Liver (tissue), 10 donors: ENCODE measurements at places on chromosomes 7 and 10.

GRCh38 chr10:122999347-122999746 is 9.2 kb downstream of the IKZF5 start:
- DNase-seq, result no peak
- H3K27ac ChIP-seq, result no peak overlapping the region
- no peak overlapping the region for H3K4me3 ChIP-seq
- no peaks in the 10 kb centered on the region for H3K27me3 ChIP-seq
- H3K4me1 ChIP-seq, result peaks cover 21% of the 10 kb centered on the region

GRCh38 chr7:103879411-103879810 is 110.0 kb downstream of the RELN start:
- H3K27me3 ChIP-seq, result no peaks in the 10 kb centered on the region
- no peak overlapping the region for H3K4me3 ChIP-seq
- H3K36me3 ChIP-seq, result no peaks in the 10 kb centered on the region
- no peak for DNase-seq

DNA sequence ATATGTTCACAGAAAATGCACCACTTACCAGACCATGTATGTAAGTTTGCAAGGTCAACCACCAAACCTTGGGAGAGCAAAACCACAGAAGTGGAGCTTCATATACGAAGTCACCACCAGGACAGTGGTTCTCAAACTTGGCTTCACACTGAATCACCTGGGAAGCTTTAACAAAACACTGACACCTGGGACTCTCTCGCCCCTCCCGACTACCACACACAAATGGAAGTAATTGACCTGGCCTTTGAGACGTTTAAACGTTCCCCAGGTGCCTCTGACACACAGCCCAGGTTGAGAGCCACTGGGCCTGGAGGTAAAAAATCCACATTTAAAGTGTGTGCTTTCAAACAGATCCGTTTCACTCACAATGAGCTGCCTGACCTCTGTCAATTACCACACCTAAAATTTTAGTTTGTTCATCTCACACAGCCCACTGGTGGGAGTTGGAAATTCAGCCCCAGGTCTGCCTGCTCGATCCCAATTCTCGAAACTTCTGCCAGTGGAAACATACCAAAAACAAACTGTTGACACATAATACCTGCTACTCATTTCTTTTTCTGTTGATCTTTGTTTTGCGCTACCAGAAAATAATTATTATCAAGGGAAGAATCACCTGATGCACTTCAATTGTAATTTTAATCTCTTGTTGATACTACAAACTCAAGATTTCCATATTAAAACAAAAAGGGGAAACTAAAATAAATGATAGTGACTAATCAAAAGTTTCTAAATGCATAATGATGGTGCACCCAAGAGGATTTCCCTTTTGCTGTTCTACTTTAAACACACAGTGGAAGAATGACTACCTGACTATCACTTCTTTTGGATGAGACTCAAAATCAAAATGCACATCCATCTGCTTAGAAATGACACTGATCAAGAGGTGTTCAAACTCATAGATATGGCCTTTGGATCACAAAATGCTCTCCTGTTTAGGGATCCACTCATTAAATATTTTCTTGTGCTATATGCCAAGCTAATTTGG is 26.6 kb downstream of the CDNF start:
- no peak overlapping the region for H3K4me3 ChIP-seq
- no peak overlapping the region for H3K27ac ChIP-seq
- no peak for DNase-seq
- H3K27me3 ChIP-seq, result no peaks in the 10 kb centered on the region
- no peaks in the 10 kb centered on the region for H3K36me3 ChIP-seq
- no peaks in the 10 kb centered on the region for H3K4me1 ChIP-seq

DNA sequence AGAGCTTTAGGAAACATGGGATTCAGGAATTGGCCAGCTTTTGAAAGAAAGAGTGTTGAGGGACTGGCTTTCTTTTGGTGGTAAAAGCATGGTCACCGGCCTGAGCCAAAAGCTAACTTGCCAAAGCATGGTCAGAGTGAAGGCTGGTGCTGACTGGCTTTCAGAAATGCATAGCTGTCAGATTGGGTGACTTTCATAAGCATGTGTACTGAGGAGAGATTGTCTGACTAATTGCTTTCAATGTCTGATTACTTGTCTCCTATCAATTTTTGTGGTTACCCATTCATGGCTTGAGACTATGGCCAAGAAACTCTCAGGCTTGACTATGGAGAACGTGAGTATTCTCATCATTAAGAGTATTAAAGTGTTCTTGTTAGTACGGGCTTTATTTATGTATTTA is 28.2 kb downstream of the ZNF25 start:
- H3K27ac ChIP-seq, result no peak overlapping the region
- H3K4me3 ChIP-seq, result no peak overlapping the region
- peaks cover 4% of the 10 kb centered on the region for H3K36me3 ChIP-seq
- no peaks in the 10 kb centered on the region for H3K4me1 ChIP-seq

DNA sequence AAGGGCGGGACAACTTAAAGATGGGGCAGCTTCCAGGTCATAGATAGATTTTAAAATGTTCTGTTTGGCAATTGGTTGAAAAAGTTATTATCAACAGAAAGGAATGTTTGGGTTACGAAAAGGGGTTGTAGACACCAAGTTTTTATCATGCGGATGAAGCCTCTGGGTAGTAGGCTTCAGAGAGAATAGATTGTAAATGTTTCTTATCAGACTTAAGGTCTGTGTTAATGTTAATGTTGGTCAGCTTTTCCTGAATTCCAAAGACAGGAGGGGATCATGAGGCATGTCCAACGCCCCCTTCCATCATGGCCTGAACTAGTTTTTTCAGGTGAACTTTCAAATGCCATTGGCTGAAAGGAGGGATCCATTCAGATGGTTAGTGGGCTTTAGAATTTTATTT is 84.2 kb upstream of the KIF5B start:
- H3K4me3 ChIP-seq, result no peak overlapping the region
- H3K4me1 ChIP-seq, result no peaks in the 10 kb centered on the region
- no peaks in the 10 kb centered on the region for H3K36me3 ChIP-seq
- no peak for DNase-seq
- no peaks in the 10 kb centered on the region for H3K27me3 ChIP-seq

- H3K4me1 ChIP-seq, result peaks cover 1% of the 10 kb centered on the region
- no peak overlapping the region for H3K4me3 ChIP-seq
- H3K27ac ChIP-seq, result no peak overlapping the region
- peaks cover 4% of the 10 kb centered on the region for H3K36me3 ChIP-seq
Observed at GRCh38 chr7:115014794-115015193, 92.9 kb downstream of the MDFIC start.

GRCh38 chr7:84013616-84014240 is 180.9 kb downstream of the SEMA3A start:
- DNase-seq, result no peak
- H3K36me3 ChIP-seq, result no peaks in the 10 kb centered on the region
- H3K27me3 ChIP-seq, result no peaks in the 10 kb centered on the region
- H3K4me1 ChIP-seq, result no peaks in the 10 kb centered on the region
- H3K4me3 ChIP-seq, result no peak overlapping the region

DNA sequence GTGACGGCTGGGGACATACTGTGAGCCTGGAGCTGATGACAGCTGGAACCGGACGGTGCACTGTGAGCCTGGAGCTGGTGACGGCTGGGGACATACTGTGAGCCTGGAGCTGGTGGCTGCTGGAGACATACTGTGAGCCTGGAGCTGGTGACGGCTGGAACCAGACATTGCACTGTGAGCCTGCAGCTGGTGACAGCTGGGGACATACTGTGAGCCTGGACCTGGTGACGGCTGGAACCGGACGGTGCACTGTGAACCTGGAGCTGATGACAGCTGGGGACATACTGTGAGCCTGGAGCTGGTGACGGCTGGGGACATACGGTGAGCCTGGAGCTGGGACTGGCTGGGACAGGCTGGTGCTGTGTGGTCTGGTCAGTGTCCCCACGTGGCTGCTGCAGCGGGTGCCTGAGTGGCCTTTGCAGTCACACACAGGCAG is 47.9 kb downstream of the PTPRN2 start:
- H3K36me3 ChIP-seq, result no peaks in the 10 kb centered on the region
- H3K27me3 ChIP-seq, result no peaks in the 10 kb centered on the region
- H3K4me3 ChIP-seq, result no peak overlapping the region
- H3K4me1 ChIP-seq, result peaks cover 3% of the 10 kb centered on the region
- DNase-seq, result no peak

DNA sequence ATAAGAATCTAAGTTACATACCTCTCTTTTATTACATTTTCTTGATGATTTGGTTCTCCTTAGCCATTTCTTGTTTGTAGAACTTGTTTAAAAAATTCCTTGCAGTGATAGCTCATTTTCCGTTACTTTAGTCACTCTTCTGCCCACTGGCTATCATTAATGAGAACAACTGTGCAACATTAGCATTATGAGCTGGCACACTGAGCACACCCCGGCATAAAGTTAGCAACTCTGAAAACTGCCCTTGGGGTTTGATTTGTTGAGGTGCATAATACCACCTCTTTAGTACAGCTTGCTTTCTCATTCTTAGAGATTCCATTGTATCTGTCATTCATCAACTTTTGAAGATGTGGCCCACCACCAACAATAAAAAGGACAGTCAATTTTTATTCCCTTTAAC is 87.6 kb upstream of the ADCY1 start:
- no peak overlapping the region for H3K27ac ChIP-seq
- H3K4me3 ChIP-seq, result no peak overlapping the region
- H3K27me3 ChIP-seq, result no peaks in the 10 kb centered on the region
- DNase-seq, result no peak

- no peaks in the 10 kb centered on the region for H3K4me1 ChIP-seq
- H3K27me3 ChIP-seq, result no peaks in the 10 kb centered on the region
Observed at GRCh38 chr7:26127411-26127810, 24.6 kb upstream of the NFE2L3 start.

GRCh38 chr7:8773518-8773917 is 340.1 kb downstream of the NXPH1 start:
- no peak overlapping the region for H3K27ac ChIP-seq
- no peaks in the 10 kb centered on the region for H3K36me3 ChIP-seq
- H3K27me3 ChIP-seq, result no peaks in the 10 kb centered on the region
- DNase-seq, result no peak

DNA sequence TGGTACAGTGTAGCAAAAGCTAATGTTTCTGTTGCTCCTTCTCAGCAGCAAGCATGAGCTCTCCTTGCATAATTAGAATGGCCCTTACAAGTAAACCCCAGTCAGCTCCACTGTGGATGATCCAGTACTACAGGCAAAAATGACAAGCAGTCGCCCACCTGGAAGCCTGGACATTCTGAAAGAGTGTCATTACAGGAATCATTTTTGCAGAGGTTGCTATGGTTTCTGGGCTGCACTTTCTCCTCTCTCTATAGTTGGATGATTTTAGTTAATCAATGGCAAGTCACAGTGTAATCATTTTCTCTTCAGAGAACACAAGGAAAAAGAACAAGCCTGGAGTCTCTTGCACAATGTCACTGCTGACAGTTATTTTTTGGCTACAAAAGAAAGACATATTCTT is 102.9 kb upstream of the MYO3A start:
- DNase-seq, result no peak
- H3K4me3 ChIP-seq, result no peak overlapping the region
- no peaks in the 10 kb centered on the region for H3K27me3 ChIP-seq
- H3K27ac ChIP-seq, result no peak overlapping the region
- no peaks in the 10 kb centered on the region for H3K36me3 ChIP-seq
- no peaks in the 10 kb centered on the region for H3K4me1 ChIP-seq

- no peak overlapping the region for H3K27ac ChIP-seq
- DNase-seq, result no peak
- no peaks in the 10 kb centered on the region for H3K27me3 ChIP-seq
- H3K4me1 ChIP-seq, result peaks cover 8% of the 10 kb centered on the region
- H3K4me3 ChIP-seq, result no peak overlapping the region
- no peaks in the 10 kb centered on the region for H3K36me3 ChIP-seq
Observed at GRCh38 chr7:150311146-150311545, 12.0 kb upstream of the LRRC61 start.

- no peak overlapping the region for H3K27ac ChIP-seq
- H3K27me3 ChIP-seq, result no peaks in the 10 kb centered on the region
- no peaks in the 10 kb centered on the region for H3K4me1 ChIP-seq
- no peak overlapping the region for H3K4me3 ChIP-seq
Observed at GRCh38 chr7:114806590-114807162, 115.2 kb upstream of the MDFIC start.

DNA sequence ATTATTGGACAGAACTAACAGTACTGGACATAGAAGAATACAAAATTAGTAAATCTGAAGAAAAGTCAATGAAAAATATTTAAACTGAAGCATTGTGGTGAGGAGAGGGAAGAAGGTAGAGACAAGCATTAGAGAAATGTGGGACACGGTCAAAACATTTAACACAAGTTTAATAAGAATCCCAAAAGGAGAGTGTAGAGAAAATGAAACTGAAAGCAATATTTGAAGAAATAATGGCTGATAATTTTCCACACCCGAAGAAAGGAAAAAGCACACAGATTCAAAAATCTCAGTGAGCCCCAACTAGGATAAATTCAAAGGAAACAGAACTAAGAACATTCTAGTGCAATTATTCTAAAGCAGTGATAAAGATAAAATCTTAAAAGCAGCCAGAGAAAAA is 126.4 kb upstream of the LRRTM3 start:
- H3K27me3 ChIP-seq, result no peaks in the 10 kb centered on the region
- H3K4me3 ChIP-seq, result peak overlapping the region; percentile 49
- no peak for DNase-seq
- H3K36me3 ChIP-seq, result no peaks in the 10 kb centered on the region
- H3K27ac ChIP-seq, result no peak overlapping the region

DNA sequence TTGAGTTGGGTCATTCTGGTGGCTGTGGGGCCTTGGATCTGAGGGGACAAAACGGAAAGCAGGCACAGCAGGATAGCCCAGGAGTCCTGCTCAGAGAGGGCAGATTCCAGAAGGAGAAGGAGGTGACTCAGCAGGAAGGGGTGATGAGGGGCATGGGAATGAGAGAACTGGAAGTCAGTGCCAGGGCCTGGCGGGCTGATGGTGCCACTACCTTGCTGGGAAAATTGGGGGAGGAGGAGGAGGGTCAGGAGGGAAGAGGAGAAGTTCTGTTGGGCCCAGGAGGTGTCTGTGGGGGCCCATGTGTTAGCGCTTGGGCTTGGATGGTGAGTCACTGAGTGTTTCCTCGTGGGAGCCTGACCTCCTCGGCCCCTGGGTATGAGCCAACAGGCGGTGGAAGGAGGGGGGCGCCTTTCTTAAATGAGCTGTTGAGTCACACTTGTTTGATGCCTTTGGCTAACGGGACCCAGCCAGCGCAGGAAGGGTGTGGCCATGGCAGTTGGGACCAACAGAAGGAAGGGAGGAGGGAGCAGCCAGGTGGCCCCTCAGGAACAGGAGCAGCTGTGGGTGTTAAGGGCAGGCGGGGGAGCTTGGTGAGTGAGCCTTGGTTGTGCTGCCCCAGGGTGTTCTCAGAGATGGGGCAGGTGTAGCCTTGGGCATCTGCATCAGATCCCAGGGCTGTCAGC is 130.0 kb upstream of the BTBD16 start:
- no peaks in the 10 kb centered on the region for H3K36me3 ChIP-seq
- H3K4me1 ChIP-seq, result peaks cover 22% of the 10 kb centered on the region
- H3K4me3 ChIP-seq, result no peak overlapping the region
- DNase-seq, result no peak
- H3K27me3 ChIP-seq, result no peaks in the 10 kb centered on the region
